T-helper 17 cell (primary cell): ENCODE measurements at places on chromosomes 13 and 19.

- H3K27ac ChIP-seq, result no peak overlapping the region
- no peak overlapping the region for H3K4me3 ChIP-seq
- H3K27me3 ChIP-seq, result no peaks in the 10 kb centered on the region
- H3K36me3 ChIP-seq, result peaks cover 6% of the 10 kb centered on the region
- H3K4me1 ChIP-seq, result no peaks in the 10 kb centered on the region
These were observed 61.5 kb downstream of the B3GLCT start for GRCh38 chr13:31261241-31261640.

- DNase-seq, result no peak
- H3K36me3 ChIP-seq, result no peaks in the 10 kb centered on the region
- no peaks in the 10 kb centered on the region for H3K4me1 ChIP-seq
- no peak overlapping the region for H3K4me3 ChIP-seq
- peaks cover 16% of the 10 kb centered on the region for H3K27me3 ChIP-seq
- no peak overlapping the region for H3K27ac ChIP-seq
These were observed 739.9 kb downstream of the DIAPH3 start for GRCh38 chr13:59423708-59424340.

DNA sequence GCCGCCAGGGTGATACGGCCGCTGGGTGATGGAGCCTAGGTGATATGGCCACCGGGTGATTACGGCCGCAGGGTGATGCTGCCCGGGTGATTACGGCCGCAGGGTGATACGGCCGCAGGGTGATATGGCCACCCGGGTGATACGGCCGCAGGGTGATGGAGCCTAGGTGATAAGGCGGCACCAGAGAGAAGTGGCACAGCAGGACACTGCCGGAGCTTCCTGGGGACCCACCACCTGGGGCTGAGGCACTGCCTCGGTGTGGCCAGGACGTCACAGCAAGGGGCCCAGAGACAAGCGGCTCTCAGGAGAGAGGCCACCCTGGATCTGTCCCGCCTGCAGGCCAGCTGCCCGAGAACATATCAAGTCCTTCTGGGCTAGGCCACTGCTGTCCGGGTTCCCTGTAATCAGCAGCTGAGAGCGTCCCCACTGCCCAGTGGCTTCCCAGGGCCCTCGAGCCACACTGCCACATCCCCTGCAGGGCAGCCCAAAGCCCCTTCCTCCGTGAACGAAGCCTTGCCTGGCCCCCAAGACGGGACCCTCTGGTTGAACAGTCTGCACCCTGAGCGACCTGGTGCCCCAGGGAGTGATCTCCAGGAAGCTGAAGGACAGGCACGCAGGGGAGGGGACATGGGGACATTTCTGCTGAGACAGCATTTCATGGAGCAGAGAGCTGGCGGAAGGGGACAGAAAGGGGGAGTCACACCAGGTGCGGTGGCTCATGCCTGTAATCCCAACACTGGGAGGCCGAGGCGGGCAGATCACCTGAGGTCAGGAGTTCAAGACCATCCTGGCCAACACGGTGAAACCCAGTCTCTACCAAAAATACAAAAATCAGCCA, 22.1 kb downstream of the ZNF787 start:
- no peak overlapping the region for H3K27ac ChIP-seq
- no peak for DNase-seq
- H3K4me3 ChIP-seq, result no peak overlapping the region
- peaks cover 6% of the 10 kb centered on the region for H3K4me1 ChIP-seq

GRCh38 chr19:48617146-48617937, 1.6 kb downstream of the RPL18 start:
- peaks cover 3% of the 10 kb centered on the region for H3K36me3 ChIP-seq
- H3K27me3 ChIP-seq, result no peaks in the 10 kb centered on the region
- no peak for DNase-seq
- peaks cover 27% of the 10 kb centered on the region for H3K4me1 ChIP-seq
- H3K4me3 ChIP-seq, result peak overlapping the region; percentile 96

- no peaks in the 10 kb centered on the region for H3K27me3 ChIP-seq
- no peaks in the 10 kb centered on the region for H3K36me3 ChIP-seq
- no peak overlapping the region for H3K4me3 ChIP-seq
- no peak for DNase-seq
- H3K4me1 ChIP-seq, result no peaks in the 10 kb centered on the region
These were observed 185.4 kb downstream of the POSTN start for GRCh38 chr13:37413161-37413560.

DNA sequence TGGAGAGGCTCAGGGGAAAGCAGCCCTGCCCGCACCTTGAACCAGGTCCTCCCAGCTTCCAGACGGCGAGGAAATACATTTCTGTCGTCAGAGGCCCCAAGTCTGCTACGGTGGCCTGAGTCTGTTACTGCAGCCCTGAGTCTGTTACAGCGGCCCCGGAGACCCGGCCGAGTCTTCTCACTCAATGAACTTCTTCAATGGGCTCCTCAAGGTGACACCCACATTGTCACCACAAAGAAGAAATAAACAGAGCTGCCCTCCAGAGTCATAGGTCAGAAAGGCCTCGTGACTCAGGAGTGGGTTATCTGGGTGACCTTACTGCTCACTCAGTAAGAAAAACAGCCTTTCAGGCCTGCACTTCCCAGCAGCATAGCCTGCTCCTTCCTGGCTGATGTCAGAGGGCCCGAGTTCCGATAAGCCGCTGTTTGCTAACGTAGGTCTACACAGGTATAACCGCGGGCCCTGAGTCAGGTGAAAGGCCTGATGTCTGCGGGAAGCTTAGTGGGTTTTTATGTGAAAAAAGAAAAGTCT, 66.9 kb upstream of the TM9SF2 start:
- peaks cover 49% of the 10 kb centered on the region for H3K4me1 ChIP-seq
- peaks cover 2% of the 10 kb centered on the region for H3K36me3 ChIP-seq
- H3K27me3 ChIP-seq, result no peaks in the 10 kb centered on the region
- DNase-seq, result peak; percentile 75

- DNase-seq, result no peak
- no peak overlapping the region for H3K4me3 ChIP-seq
- H3K27me3 ChIP-seq, result peaks cover 48% of the 10 kb centered on the region
These were observed 29.4 kb downstream of the ZNRF4 start for GRCh38 chr19:5484398-5485285.

- no peak overlapping the region for H3K4me3 ChIP-seq
- peaks cover 5% of the 10 kb centered on the region for H3K4me1 ChIP-seq
- H3K27ac ChIP-seq, result peak overlapping the region; percentile 16
- H3K36me3 ChIP-seq, result peaks cover 4% of the 10 kb centered on the region
These were observed 17.9 kb downstream of the ALG5 start for GRCh38 chr13:36981156-36981743.

DNA sequence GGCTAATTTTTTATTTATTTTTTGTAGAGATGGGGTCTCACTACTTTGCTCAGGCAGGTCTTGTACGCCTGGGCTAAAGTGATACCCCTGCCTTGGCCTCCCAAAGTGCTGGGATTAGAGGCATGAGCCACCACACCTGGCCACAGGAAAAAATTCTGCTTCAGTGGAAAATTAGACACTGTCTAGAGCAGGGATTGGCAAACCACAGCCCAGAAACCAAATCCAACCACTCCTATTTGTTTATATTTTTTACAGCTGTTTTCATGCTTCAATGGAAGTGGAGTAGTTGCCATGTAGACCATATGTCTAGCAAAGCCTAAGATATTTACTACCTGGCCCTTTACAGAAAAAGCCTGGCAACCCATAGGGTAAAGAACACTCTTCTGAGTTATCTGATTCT, 123.7 kb upstream of the MRI1 start:
- no peak overlapping the region for H3K4me3 ChIP-seq
- DNase-seq, result no peak
- H3K27me3 ChIP-seq, result peaks cover 43% of the 10 kb centered on the region
- no peak overlapping the region for H3K27ac ChIP-seq
- no peaks in the 10 kb centered on the region for H3K36me3 ChIP-seq
- no peaks in the 10 kb centered on the region for H3K4me1 ChIP-seq
